ENCODE measurements at places on chromosomes 4 and X.
A peak's percentile ranks its signal among the peaks of the same experiment; 100 is the strongest.

DNA sequence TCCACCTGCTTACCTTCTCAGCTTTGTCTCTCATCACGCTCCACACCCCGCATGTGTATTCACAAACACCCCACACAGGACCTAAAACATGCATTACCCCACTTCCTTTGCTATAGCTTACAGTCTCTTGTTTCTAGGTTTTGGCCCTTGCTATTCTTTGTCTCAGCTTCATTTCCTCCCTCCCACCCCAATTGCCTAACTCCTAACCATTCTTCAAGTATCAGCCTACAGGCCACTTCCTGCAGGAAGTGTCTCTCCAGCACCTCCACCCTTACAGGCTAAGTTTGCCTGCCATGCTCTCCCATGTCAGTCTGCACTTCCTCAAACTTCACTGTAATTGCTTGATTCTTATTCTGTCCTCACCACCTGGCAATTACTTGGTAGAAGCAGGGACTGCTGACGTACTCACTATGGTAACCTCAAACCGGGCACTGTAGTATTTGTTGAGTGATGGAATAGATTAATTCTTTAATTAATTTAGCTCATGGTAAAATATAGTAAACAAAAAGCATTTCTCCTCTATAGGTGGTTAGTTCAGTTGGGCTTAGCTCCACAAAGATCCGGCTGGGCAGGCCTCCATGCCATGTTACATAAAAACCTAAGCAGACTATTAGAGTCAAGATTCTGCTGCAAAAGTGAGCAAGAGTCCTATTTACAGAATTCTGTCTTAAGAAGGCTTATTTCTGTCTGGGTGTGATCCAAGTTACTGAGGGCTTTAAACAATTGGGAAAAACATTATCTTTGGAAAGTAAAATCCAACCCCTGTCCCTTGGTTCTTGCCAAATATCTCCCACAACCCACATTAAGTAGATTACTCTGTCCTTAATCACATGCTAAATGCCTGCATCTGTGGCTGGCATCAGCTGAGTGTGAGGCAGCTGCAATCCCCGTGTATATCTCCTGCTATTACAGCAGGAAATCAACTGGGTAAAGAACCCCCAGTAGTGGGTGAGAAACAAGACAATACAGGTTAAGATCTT, 124.7 kb upstream of the CPEB2 start:
- DNase-seq, result no peak

DNA sequence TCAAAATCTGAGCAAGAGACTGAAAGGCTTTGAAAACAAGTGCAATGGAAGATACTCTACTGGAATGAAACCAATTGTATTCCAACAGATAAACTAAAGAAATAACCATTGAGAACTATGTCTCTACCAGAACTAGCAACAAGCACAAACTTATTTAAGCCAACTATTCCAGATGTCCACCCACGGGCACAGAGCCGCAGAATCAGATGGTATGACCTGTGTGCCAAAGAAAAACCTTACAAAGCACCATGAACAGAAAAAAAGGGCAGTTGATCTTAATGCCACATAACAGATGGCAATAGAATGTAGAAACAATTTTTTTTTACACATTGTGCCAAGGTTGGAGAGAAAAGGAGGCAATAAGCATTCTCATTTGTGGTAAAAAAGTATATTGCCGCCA, 269.3 kb upstream of the ADGRL3 start:
- no peak for DNase-seq

DNA sequence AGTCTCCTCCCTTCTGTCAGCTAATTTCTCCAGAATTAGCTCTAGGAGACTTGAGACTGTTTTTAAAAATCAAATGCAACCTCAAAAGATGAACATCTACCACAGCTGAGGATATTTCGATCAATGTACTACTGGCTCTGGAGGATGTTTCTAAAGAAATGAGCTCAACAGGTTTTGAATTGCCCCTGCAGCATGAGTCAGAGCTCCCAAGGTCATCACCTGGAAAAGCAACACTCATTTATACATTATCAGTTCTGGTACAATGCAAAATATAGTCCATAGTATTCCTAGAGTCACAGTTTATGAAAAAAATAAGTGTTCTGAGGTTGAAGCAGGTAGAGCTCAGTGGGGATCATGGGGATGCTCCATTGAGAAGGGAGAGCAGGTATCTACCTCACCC, 50.8 kb upstream of the MCF2 start:
- DNase-seq, result no peak

DNA sequence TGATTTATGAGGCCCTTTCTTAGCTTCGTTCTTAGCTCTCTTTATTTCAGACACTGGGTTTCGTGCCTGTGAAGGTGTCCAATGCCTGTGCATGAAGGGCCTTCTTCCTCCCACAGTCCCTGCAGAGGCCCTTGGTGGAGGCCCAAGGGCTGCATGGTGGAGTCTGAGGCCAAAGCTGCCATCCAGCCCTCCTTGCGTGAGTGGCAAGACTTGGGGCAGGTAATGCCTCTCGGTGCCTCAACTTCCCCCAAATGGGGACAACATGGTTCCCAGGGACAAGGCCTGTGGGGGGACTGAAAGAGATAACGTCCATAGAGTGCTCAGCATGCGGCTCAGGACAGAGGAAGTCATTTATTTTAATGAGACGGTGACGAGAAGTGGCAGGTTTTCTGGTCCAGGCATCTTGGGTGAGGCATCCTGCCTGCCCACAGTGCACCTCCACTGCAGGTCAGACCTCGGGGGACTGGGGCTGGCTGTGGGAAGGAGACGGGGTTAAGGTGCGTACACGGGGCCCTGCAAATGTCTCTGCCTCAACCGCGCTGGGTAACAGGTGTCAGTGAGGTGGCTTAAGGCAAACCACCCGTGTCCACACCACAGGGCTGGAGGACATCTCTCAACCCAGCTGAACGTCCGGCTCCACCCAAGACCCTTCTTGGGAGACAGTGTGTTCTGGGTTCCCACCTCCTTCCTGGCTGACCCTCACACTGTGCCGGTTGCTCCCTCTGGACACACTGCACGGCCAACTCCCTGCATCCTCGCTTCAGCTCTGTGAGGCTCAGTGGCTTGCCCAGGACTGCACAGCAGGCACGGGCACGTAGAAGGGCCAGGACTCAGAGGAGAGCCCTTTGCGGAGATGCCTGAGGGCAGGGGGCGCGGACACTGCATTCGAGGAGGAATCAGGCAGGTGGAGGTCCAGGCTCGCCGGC, 50.5 kb downstream of the PSAPL1 start:
- peak; percentile 30 for DNase-seq

GRCh38 chr4:13633671-13634070, 6.1 kb upstream of the BOD1L1 start:
- DNase-seq, result no peak
